ENCODE measurements at places on chromosomes 5 and 9. TPM values are rescaled to one million over a fixed set of nuclear protein-coding genes. Genes with fewer than 3 reads are reported as not detected.

The NFIB gene
- 110 TPM for total RNA-seq

- H3K4me1 ChIP-seq = peaks cover 55% of the 10 kb centered on the region
- no peaks in the 10 kb centered on the region for H3K36me3 ChIP-seq
- DNase-seq = peak; percentile 54
- H3K4me3 ChIP-seq = no peak overlapping the region
- H3K27me3 ChIP-seq = no peaks in the 10 kb centered on the region
Measured at GRCh38 chr5:78527054-78527859, 121.3 kb downstream of the LHFPL2 start.

DNA sequence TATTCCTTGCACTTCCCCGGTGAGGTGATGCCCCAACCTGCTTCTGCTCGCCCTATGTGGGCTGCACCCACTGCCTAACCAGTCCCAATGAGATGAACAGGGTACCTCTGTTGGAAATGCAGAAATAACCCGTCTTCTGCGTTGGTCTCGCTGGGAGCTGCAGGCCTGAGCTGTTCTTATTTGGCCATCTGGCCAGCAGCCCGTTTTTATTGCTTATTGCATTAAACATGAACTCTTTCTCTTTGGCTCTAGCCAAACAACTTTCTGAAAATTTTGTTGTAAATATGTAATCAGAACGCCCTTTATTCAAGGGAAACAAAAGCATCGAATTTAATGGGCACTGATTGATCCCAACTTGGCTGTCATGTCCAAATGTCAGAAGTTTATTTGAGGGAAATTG is 124.7 kb upstream of the FTMT start:
- no peaks in the 10 kb centered on the region for H3K27me3 ChIP-seq
- DNase-seq = no peak
- H3K36me3 ChIP-seq = no peaks in the 10 kb centered on the region
- peaks cover under 1% of the 10 kb centered on the region for H3K4me1 ChIP-seq
- H3K27ac ChIP-seq = no peak overlapping the region

GRCh38 chr5:133052317-133053175 is 733 bp downstream of the HSPA4 start:
- no peaks in the 10 kb centered on the region for H3K36me3 ChIP-seq
- H3K4me1 ChIP-seq = peaks cover 67% of the 10 kb centered on the region
- H3K27ac ChIP-seq = peak overlapping the region; percentile 96
- H3K4me3 ChIP-seq = peak overlapping the region; percentile 98
- DNase-seq = peak; percentile 66

DNA sequence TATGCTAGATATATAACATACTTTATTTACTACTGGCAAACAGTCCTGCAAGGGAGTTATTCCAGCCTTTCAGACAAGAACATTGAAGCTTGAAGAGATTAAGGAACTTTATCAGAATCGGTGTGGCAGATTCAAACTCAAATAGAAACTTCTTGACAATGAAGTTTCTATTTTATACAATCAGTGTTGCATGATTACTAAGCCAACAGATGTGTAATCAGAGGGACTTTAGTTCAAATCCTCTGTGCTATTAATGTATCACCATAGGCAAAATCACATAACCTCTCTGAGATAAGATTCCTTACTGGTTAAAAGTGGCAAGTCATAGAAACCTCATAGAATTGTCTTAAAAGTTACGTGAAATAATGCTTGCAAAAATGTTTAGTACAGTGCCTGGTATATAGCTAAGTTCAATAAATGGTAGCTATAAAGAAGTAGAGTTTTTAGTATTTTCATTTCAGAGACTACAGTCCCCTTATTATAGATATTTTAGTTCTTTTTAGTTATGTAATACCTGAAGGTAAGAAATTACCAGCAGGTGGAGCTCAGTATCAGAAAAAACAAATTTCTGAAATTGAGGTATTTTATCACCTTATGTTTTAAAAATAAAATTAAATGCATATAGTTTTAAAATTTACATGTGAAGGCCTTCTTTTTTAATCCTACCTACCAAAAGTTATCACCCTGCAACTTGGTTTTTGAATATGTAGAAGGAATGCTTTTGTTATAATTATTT is 172.1 kb downstream of the FER start:
- no peaks in the 10 kb centered on the region for H3K27me3 ChIP-seq
- no peak overlapping the region for H3K4me3 ChIP-seq
- DNase-seq = no peak
- no peaks in the 10 kb centered on the region for H3K36me3 ChIP-seq
- peaks cover 3% of the 10 kb centered on the region for H3K4me1 ChIP-seq
- H3K27ac ChIP-seq = no peak overlapping the region

The TICAM2 gene
- total RNA-seq = 2.3 TPM

DNA sequence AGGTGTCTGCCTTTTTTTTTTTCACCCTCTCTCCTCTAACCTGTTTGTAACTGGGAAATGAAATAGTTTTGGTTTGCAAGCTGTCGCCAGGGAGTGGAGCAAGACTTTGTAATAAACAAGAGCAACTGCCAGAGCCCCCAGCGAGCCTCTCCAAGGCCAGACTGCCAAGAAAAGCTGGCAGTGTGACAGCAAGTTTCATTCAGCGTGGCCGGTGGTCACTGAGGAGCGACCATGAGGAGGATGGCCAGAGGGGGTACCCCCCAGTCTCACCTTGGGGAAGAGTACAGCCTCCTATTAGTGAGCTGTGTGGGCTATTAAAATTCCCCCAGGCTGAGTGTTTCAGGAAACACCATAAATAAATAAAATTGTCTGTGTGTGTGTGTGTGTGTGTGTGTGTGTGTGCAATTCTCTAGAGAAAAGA is 49.9 kb downstream of the ZFAND5 start:
- peak overlapping the region; percentile 61 for H3K27ac ChIP-seq
- DNase-seq = peak; percentile 43
- H3K4me1 ChIP-seq = peaks cover 19% of the 10 kb centered on the region
- H3K27me3 ChIP-seq = no peaks in the 10 kb centered on the region

DNA sequence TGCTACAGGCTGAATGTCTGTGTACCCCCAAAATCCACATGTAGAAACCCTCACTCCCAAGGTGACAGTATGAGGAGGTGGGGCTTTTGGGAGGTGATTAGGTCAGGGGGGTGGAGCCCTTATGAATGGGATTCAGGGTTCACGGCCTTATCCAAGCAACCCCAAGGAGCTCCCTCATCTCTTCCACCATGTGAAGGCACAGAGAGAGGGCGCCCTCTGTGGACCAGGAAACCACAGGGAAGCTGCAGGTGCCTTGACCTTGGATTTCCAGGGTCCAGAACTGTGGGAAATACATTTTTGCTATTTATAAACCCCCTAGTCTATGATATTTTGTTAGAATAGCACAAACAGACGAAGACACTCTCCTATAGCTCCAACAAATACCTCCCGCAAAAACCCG is 53.6 kb upstream of the IRX2 start:
- no peak overlapping the region for H3K4me3 ChIP-seq
- no peak overlapping the region for H3K27ac ChIP-seq
- no peak for DNase-seq

GRCh38 chr5:131740477-131740876 is 56.3 kb downstream of the FNIP1 start:
- DNase-seq = no peak
- no peak overlapping the region for H3K27ac ChIP-seq
- no peak overlapping the region for H3K4me3 ChIP-seq
- peaks cover 44% of the 10 kb centered on the region for H3K36me3 ChIP-seq
- peaks cover 10% of the 10 kb centered on the region for H3K4me1 ChIP-seq

DNA sequence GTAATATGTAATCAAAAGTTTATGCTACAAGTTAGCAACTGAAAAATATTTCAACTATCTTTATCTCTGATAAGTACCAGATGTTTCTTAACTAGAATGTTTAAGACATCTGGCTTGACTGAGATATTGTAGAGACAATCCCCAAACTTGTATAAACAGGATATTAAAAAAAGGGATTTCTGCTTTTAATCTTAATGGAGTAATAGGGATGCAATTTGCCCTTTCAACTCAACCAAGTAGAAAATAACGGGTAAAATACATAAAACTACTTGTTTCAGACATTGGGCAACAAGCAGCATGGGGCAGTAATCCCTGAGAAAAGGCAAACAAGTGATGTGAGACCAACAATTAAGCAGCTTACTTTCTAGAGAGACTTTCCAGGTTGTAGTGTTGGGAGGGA is 9.4 kb upstream of the ADAMTS12 start:
- no peaks in the 10 kb centered on the region for H3K36me3 ChIP-seq
- no peak overlapping the region for H3K4me3 ChIP-seq
- peaks cover 4% of the 10 kb centered on the region for H3K27me3 ChIP-seq
- no peaks in the 10 kb centered on the region for H3K4me1 ChIP-seq
- no peak for DNase-seq
- H3K27ac ChIP-seq = peak overlapping the region; percentile 19

DNA sequence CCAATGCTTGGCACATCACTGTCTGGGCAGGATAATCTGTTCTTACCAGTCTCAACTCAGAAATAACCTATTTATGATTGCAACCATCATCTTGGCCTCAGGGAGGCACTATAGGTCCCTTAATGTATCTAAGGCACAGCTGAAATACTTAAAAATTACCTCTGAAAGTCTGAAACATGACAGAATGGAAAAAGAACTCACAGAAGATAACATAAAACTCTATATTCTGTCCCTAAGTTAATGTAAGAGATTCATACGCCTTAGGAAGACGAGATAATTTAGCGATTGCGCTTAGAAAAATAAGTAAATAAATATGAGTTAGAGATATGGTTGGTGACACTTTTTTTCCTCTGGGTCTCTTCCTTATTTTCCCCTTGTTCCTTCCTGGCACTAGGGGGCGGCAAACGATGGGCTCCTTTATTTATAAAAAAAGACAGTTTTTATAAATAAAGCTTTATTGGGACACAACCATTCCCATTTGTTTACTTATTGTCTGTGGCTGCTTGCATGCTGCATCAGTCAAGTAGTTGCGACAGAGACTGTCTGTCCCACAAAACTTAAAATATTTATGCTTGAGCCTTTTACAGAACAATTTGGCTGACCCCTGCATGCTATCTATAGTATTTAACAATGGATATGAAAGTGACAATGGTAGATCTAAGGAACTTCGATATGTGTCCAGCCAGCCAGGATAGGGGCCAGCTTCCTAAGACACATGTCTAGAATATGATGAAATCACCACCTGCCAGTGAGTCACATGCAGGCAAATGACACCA is 79.6 kb downstream of the PDE4D start:
- H3K36me3 ChIP-seq = no peaks in the 10 kb centered on the region
- H3K27me3 ChIP-seq = peaks cover 24% of the 10 kb centered on the region
- peaks cover 6% of the 10 kb centered on the region for H3K4me1 ChIP-seq
- DNase-seq = no peak

DNA sequence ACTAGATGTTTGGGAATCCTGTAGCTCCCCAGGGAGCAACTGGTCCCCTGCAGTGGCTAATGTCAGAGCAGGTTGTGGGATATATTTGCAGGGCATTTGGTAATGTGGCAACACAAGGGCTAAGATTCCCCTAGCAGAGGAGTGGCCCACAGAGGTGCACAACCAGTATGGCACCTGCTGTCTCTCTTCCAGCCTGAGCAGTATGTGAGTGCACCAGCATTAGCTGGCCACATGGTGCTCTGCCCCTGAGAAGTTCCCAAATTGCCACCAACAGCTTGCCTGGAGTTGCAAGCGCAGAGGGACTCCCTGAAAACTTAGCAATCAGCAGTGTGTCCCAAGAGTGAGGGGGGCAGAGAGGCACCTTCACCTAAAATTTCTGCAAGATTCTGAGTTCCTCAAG is 53.2 kb upstream of the SNCAIP start:
- no peaks in the 10 kb centered on the region for H3K27me3 ChIP-seq
- no peak for DNase-seq
- no peaks in the 10 kb centered on the region for H3K36me3 ChIP-seq
- no peaks in the 10 kb centered on the region for H3K4me1 ChIP-seq
- no peak overlapping the region for H3K27ac ChIP-seq
- H3K4me3 ChIP-seq = no peak overlapping the region

The CDHR2 gene
- total RNA-seq = 0.33 TPM

- H3K27ac ChIP-seq = no peak overlapping the region
- H3K36me3 ChIP-seq = peaks cover 30% of the 10 kb centered on the region
- no peak for DNase-seq
- no peak overlapping the region for H3K4me3 ChIP-seq
- H3K4me1 ChIP-seq = no peaks in the 10 kb centered on the region
- H3K27me3 ChIP-seq = no peaks in the 10 kb centered on the region
Measured at GRCh38 chr9:4862506-4863250, 69.9 kb downstream of the RCL1 start.

The NUTM2G gene
- total RNA-seq = not detected

DNA sequence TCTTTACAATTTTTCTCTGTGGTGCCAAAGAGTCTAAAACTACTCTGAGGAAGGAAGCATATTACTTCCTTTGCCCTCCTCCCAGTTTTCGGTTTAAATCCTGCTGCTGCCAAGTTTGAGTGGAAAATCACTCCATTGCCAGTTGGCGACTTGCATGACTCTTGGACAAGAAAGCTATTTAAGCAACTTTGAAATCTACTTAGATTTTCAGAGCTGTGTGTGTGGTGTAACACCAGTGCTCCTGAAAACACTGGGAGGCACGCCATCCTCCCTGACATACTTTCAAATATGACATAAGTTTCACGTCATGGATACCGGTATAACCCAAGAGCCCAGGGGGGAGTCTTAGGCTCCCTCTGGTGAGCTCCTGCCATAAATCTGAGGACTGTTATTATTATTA is 83.5 kb upstream of the RIOK2 start:
- H3K4me3 ChIP-seq = no peak overlapping the region
- no peak overlapping the region for H3K27ac ChIP-seq
- peak; percentile 37 for DNase-seq
- H3K4me1 ChIP-seq = no peaks in the 10 kb centered on the region
- no peaks in the 10 kb centered on the region for H3K36me3 ChIP-seq
- no peaks in the 10 kb centered on the region for H3K27me3 ChIP-seq

DNA sequence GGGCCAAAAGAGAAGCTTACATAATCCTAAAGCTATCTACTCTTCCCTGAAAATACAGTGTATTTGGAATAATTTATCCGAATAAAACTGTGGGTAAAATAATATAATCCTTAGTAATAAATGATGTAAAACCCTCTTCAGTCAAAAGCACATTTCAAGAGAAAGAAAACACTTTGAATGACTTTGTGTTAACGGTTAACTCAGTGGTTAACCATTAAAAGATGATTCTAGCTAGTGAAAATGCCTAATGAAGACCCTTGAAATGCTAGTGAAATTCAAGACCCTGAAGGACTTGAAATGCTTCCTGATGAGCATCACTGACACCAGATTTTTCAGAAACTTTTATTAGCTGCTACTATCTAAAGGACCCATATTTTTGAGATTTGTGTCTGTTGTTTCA is 70.7 kb downstream of the COX7C start:
- no peaks in the 10 kb centered on the region for H3K36me3 ChIP-seq
- no peak overlapping the region for H3K27ac ChIP-seq
- no peaks in the 10 kb centered on the region for H3K4me1 ChIP-seq
- no peak for DNase-seq

- no peaks in the 10 kb centered on the region for H3K36me3 ChIP-seq
- no peak for DNase-seq
- H3K4me1 ChIP-seq = no peaks in the 10 kb centered on the region
- H3K4me3 ChIP-seq = no peak overlapping the region
- no peak overlapping the region for H3K27ac ChIP-seq
- H3K27me3 ChIP-seq = peaks cover 76% of the 10 kb centered on the region
Measured at GRCh38 chr5:38404667-38405276, 146.4 kb downstream of the EGFLAM start.
